ENCODE measurements at places on chromosomes 2 and 18.

DNA sequence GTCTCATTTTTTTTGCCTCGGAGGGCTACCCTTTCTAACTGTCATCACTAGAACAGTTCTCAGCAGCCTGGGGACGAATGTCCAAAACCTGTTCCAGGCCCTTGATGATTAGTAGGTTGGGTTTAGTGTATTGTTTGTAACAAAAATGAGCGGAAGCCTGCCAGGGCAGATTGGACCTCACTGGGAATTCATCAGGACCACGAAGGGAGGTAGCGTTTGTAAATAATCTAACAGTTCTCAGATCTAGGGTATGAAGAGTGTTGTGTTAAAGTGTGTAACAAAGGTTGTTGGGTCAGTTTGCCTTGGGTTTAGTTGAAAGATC lies 799 bp downstream of the CEP68 start:
- DNase-seq: no peak

DNA sequence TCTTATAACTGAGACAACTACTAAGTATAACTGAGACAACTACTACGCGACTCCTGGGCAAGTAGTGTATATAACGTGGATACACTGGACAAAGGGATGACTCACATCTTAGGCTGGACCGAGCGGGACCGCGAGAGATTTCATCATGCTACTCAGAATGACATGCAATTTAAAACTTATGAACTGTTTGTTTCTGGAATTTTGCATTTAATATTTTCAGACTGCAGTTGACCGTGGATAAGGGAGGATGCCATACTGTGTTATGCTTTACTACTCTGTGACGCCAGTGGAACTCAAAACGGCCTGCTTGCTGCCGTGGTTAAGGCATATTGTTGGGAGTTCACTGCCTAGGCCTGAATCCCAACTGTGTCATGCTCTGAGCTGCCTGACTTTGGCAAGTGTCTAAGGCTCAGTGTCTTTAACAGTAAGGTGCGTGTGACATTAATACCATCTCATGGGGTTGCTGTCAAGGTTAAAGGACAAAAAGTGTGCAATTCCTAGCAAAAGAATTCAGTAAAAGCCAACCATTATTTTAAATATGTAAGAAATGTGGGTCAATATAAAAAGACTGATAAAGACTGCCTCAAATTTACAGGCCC lies 64.6 kb downstream of the BMP10 start:
- no peak for DNase-seq

- no peak for DNase-seq
Observed at GRCh38 chr2:36492216-36492945, 105.6 kb downstream of the FEZ2 start.

DNA sequence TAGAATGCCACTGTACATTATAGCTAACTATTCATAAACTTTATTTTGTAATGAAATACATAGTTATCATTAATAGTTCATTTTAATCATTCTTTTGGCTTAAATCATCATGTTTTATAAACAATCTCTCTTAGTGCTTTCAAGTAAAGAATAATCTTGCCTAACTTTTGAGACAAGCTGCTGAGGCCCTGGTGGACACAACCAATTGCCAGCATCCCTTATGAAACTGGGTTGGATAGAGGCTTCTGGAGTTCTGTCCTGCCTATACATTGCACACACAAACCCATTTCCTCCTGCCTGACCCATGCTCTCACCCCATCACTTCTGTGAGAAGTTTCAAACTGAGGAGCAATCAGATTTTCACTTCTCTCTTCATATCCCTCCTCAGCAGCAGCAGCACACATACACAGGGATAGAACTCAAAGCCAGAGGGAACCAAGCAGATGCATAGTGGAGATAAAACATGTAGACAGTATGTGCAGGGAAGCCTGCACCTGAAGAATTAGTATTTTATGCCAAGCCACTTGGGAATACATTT lies 450.0 kb upstream of the SLC14A2 start:
- DNase-seq: no peak

DNA sequence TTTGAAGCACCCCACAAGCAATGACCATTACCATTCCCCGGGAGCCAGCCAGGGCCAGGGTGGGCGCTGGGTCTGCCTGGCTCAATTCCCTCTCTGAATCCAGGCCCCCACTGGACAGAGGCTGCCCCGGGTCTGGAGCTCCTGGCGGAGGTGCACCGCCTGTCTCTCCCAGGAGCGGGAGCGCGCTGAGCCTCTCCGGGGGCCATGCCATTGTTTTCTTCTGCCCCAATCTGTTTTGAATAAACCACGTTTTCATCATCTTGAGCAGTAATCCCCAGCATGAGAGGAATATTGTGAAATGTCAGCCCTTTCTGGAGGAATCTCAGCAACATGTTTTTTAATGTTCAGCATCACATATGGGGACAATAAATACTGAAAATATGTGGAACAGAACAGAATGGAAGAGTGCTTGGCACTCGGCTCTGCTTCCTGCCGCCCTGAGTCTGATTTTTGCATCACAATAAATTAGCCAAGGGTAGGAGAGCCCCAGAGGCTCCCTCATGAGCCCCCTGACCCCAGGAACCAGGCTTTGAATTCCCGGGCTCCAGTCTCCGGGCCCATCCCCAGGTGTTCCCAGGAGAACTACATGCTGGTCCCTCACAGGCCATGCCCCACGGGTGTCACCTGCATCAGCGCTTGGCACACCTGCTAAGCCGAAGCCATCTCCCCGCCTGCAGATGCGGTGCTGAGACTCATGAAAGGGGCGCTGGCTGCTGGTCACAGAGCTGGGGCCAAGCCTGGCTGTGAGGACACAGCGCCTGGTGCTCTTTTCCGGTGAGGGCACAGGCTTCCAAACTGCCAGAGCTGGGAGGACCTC lies 88.8 kb downstream of the INHBB start:
- no peak for DNase-seq

- no peak for DNase-seq
Observed at GRCh38 chr2:147550995-147551731, 293.7 kb upstream of the ACVR2A start.

All from stimulated activated CD4-positive, alpha-beta T cell treated with anti-CD3 and anti-CD28 coated beads, Interleukin-15, amount 100 ng/mL, for 1 hour (primary cell).